ENCODE measurements at places on chromosomes 5 and 9. TPM values are rescaled to one million over a fixed set of nuclear protein-coding genes. Genes with fewer than 3 reads are reported as not detected.

The CDX1 gene
- total RNA-seq = 0.68 TPM

The AQP7 gene
- 1.7 TPM for total RNA-seq

DNA sequence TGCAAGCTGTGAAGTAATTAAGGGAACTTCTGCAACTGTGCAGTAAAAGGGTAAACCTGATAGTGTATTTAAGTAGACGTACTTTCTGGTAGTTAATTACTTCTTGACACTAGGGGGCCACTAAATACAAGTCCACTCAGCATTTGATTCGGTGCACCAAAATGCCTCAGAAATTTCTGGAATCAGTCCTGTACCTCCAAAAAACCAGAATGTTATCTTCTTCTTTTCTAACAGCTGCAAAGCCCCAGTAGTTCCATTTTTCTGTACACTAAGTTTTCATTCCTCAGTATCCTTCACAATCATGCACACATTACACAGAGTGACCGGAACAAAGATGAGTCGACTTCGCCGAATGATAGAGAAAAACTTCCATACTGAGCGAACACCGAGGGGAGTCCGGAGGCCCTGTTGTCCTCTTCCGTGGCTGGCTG, 484 bp downstream of the GFM2 start:
- DNase-seq = no peak
- H3K36me3 ChIP-seq = peaks cover 13% of the 10 kb centered on the region
- no peaks in the 10 kb centered on the region for H3K27me3 ChIP-seq
- peak overlapping the region; percentile 99 for H3K27ac ChIP-seq
- peaks cover 25% of the 10 kb centered on the region for H3K4me1 ChIP-seq

DNA sequence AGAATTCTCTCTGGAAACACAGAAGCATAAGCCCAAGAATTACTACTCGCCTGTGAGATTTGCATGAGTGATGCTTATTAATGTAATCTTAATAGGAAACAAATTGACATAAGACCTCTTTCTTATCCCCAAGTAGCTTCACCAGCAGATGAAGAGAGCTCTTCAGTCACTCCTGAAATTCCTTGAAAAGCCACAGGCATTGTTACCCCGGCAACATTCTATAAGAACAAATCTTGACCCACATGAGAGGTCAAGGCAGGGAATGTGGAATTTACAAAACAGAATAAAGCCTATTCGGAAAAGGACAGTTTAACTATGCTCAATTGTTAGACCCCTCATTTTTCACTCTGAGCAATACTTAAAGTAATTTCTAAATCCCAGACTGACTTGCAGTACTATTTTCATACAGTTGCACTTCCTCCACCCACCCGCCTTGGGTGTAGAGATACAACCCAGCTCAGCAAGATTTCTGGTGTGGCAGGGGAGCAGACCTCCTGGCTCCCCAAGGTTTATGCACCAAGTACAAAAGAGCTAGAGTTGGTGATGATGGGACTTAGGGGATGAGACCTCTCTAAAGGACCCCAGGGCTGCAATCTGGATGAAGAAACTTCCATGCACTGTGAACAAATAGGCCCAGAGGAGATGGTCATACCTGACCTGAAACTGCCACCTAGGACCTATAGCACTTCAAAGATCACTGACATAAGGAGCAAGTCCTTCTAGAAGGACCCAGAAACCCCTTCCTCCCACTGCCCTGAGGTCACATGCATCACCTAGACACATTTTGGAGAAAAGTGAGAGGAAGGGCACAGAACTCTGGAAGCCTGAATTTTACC, 242.1 kb downstream of the ZNF608 start:
- H3K36me3 ChIP-seq = no peaks in the 10 kb centered on the region
- H3K27me3 ChIP-seq = no peaks in the 10 kb centered on the region
- DNase-seq = no peak
- H3K4me3 ChIP-seq = no peak overlapping the region
- no peak overlapping the region for H3K27ac ChIP-seq
- H3K4me1 ChIP-seq = peaks cover 30% of the 10 kb centered on the region

GRCh38 chr9:83698976-83699585, 8.7 kb downstream of the UBQLN1 start:
- no peak overlapping the region for H3K4me3 ChIP-seq
- peaks cover 8% of the 10 kb centered on the region for H3K4me1 ChIP-seq
- no peaks in the 10 kb centered on the region for H3K27me3 ChIP-seq
- H3K36me3 ChIP-seq = no peaks in the 10 kb centered on the region

GRCh38 chr9:19000133-19000532, 32.9 kb downstream of the SAXO1 start:
- no peak overlapping the region for H3K4me3 ChIP-seq
- H3K27me3 ChIP-seq = no peaks in the 10 kb centered on the region
- H3K27ac ChIP-seq = no peak overlapping the region
- H3K36me3 ChIP-seq = peaks cover 7% of the 10 kb centered on the region

GRCh38 chr9:108743416-108743815, 112.4 kb downstream of the ACTL7B start:
- peaks cover 11% of the 10 kb centered on the region for H3K4me1 ChIP-seq
- no peaks in the 10 kb centered on the region for H3K27me3 ChIP-seq
- H3K36me3 ChIP-seq = no peaks in the 10 kb centered on the region
- no peak overlapping the region for H3K4me3 ChIP-seq
- DNase-seq = no peak

DNA sequence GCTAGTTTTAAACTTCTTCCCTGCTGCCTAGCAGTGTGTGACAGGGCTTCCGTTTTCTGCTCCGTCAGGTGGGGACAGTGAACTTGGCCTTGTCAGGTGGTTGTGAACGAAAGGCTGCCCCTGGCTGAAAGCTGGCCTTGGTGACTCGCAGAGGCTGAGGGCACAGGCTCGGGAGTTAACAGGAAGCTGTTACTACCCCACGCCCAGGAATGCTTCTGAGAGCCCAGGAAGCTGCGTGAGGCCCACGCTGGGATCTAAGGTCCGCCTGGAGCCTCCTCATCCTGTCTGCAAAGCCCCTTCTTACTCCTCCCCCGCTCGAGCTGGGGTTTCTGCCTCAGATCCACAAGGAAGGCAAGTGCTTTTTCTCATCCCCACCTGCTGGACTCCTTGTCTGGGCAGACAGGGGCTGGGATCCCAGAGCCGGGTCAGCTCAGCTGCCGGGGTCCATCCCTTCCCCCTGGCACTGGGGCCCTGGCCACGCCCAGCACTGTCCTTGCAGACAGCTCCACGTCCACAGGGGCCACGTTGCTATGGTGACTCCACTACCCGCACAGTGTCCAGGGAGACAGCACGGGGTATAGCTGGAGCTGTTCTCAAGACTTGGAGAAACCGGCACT, 124.7 kb upstream of the TBC1D2 start:
- peaks cover 15% of the 10 kb centered on the region for H3K4me1 ChIP-seq
- H3K4me3 ChIP-seq = no peak overlapping the region
- no peak for DNase-seq
- H3K36me3 ChIP-seq = no peaks in the 10 kb centered on the region

DNA sequence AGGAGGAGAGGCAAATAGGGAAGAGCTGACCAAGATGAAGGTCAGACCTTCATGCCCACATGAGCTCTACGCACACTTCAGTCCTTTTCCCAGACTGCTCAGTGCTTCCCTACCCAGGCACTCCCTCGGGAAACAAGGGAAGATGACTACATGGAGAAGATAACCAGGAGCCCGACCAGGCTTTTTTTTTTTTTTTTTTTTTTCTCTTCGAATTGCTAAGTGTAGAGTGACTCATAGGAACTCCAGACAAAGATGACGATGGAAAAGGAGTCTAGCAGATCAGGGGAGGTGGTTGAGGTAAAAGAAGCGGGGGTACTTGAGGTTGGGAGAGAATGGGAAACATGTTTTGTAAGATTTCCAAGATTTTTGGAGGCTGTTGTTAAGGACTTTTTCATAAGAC, 526.1 kb downstream of the BNC2 start:
- no peak for DNase-seq
- H3K27me3 ChIP-seq = no peaks in the 10 kb centered on the region
- no peak overlapping the region for H3K27ac ChIP-seq
- H3K4me1 ChIP-seq = peaks cover 23% of the 10 kb centered on the region
- no peaks in the 10 kb centered on the region for H3K36me3 ChIP-seq

The TBC1D2 gene
- 7.3 TPM for total RNA-seq

DNA sequence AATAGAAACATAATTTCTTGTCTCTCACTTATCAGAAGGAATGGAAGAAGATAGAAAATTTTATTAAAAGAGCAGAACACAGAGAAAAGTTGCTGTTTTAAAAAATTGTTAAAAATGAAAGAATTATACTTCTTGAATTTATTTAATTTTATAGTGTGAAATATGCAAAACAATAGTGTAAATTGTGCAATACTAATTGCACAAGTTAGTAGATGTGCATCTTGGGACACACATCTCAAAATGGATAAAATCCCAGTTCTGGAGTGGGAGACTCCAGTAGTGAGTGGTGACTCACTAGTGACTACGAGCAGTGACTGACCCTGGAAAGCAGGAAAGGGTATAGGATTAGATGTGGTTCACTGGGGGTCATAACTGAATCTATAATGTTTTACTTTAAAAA, 223.2 kb downstream of the MSX2 start:
- H3K4me1 ChIP-seq = no peaks in the 10 kb centered on the region
- no peak overlapping the region for H3K27ac ChIP-seq

GRCh38 chr9:96327694-96328352, 25.8 kb upstream of the HSD17B3 start:
- H3K27ac ChIP-seq = no peak overlapping the region
- no peak overlapping the region for H3K4me3 ChIP-seq
- DNase-seq = no peak
- H3K4me1 ChIP-seq = peaks cover 8% of the 10 kb centered on the region
- no peaks in the 10 kb centered on the region for H3K36me3 ChIP-seq

DNA sequence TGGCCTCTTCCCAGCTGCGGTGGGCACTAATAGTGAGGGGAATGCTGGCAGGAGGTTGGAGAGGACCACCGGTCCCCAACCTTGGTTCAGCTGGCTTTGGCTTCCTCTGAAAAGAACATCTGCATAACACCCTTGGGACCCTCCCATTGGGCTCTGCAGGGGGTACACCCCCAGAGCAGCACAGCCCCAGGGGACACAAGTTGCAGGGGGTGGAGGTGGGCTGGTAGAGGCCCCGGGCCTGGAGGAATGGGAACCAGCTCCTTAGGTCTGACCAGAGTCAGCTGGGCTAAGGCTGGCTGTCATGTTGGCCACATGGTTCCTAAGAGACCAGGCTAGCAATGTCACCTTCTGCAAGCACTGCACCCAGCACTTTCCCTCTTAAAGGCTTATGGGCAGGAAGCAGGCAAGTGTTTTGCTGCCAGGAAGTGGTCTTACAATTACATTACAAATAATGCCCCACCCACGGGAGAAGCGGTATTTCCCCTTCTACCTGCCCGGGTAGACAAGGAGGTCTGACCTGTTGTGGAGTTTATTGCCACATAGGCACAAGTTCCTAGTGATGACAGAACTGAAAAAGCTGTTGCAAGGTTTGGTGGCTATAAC, 18.1 kb downstream of the GCNT4 start:
- peaks cover 1% of the 10 kb centered on the region for H3K36me3 ChIP-seq
- no peak overlapping the region for H3K27ac ChIP-seq
- DNase-seq = no peak
- no peak overlapping the region for H3K4me3 ChIP-seq
- peaks cover 10% of the 10 kb centered on the region for H3K4me1 ChIP-seq

DNA sequence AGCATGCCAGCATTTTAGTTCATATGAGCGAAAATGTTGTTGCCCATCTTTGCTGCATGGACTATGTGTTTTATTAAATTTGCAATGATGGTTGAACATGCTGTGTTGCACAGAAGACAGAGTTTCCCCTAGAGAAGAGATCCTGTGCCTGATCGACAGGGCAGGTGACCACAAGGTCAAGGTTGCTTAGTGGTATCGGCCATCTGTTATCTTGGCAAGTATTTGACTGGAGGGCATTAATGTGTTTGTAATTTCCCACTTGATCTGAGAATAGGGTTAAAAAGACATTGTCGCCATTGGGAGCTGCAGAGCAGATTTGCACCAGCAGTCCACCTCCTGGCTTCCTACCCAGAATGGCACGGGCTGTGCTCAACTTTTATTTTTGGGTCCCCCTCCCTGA, 1523.6 kb upstream of the WWC1 start:
- H3K36me3 ChIP-seq = peaks cover 5% of the 10 kb centered on the region
- H3K27ac ChIP-seq = no peak overlapping the region
- DNase-seq = no peak

The CTNND2 gene
- 6.0 TPM for total RNA-seq

GRCh38 chr5:142262683-142263082, 62.1 kb downstream of the SPRY4 start:
- H3K27ac ChIP-seq = no peak overlapping the region
- no peak overlapping the region for H3K4me3 ChIP-seq
- DNase-seq = no peak
- no peaks in the 10 kb centered on the region for H3K4me1 ChIP-seq
- no peaks in the 10 kb centered on the region for H3K36me3 ChIP-seq
